ENCODE measurements at places on chromosomes 4 and X. TPM values are rescaled to one million over a fixed set of nuclear protein-coding genes. Genes with fewer than 3 reads are reported as not detected.

The RIPPLY1 gene
- not detected for total RNA-seq

- DNase-seq, result no peak
Observed at GRCh38 chrX:17052210-17052609, 105.8 kb downstream of the REPS2 start.

- DNase-seq, result no peak
Observed at GRCh38 chr4:54819034-54819433, 161.3 kb downstream of the KIT start.

DNA sequence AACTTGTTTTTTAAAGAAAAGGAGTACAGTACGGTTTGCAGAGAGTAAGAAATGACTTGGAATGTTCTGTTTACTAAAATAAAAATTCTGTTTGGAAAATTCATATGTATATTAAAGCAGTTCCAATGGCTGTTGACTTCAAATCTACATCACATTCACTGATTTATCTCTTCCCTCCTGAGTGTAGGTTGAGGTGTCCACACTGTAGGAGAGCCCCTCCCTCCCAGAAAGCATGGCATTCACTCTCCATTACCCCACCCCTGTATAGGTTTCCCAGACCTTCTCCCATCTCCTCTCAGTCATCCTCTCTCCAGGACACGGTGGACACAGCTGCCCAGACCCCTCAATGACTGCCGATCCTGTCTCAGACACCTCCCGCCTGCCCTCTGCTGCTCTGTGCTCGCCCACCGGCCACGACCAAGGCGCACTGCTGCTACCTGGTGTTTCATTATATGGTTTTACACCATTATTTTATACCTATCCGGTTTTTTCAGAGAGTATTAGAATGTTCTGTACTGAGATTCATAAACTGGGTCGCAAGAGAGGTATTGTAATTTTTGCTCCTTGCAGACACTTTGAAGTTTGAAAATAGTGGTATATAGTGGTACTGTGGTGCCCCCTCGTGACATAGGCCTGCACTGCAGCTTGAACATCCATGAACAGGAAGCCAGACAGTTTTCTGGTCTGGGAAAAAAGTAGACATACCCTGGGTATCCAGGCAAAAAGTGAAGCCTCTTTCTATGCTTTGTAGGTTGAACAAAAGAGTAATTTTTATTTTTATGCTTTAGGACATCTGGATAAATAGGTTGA, 38.8 kb upstream of the BEX4 start:
- peak; percentile 36 for DNase-seq

DNA sequence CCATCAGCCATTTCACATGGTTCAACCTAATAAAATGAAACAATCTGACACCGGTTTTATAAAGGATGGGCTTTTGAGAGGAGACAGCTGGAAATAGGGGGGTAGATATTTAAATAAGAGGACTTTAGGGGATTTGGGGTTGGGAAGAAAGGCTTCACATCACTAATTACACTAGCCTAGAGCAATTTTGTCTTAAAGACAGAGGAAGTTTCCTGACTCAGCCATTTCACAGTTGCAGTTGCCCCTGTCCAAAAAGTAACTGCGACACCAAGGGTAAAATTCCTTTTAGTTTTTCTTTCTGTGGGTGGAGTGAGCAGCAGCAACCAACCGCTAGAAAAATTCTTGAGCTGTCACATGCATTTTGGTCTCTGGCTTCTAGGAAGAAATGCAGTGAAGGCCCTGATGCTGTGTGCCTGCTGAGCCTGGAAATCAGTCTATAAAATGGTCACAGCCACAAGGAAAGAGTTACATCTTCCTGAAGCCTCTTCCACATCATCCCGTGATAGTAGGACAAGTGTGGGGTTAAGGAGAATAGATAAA, 233.6 kb downstream of the ZNF674 start:
- no peak for DNase-seq

GRCh38 chr4:11468901-11469300, 40.2 kb upstream of the HS3ST1 start:
- no peak for DNase-seq

GRCh38 chrX:27882695-27883094, 74.9 kb downstream of the MAGEB10 start:
- no peak for DNase-seq

DNA sequence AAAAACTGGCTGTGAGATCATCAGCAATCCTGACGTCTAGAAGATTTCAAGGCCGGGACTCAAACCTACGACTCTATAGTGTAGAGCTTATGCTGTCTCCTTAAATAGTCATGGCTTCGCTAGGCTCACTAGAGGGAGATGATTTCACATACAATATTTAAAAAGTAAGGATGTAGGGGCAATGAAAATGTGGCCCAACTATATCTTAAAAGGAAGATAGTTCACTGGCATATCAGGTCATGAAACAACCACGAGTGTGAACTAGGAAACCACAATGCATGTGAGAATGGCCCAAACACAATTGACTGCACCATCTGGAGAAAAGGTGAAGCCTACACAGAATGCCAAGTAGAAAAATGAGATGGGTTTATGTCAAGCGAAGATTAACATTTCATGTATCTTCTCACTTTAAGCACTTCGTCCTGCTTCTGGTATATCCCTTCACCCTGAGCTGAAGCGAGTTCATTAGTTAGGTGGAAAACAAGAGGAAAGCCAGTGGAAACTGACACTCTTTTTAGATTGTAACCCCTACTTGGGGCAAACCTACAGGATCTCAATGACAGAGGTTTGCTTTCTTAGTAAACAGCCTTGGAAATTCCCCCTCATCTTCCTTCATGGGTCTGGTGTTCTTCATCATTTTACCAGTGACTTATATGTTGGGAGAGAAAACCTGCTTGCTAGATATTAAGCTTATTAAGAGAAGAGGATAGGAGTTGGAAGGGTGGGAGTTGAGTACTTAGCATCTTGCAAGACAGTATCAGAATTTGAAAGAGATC, 17.4 kb downstream of the FAM9C start:
- no peak for DNase-seq

GRCh38 chrX:42495139-42495538, 282.8 kb downstream of the PPP1R2C start:
- no peak for DNase-seq

- DNase-seq, result no peak
Observed at GRCh38 chr4:165440415-165441158, 61.8 kb downstream of the CPE start.

The SHROOM4 gene
- total RNA-seq, result 10.5 TPM

GRCh38 chr4:113845138-113845537, 83.6 kb upstream of the CAMK2D start:
- DNase-seq, result no peak

- no peak for DNase-seq
Observed at GRCh38 chr4:40461879-40462278, 126.7 kb downstream of the CHRNA9 start.

- no peak for DNase-seq
Observed at GRCh38 chr4:8245884-8246833, 23.4 kb upstream of the HTRA3 start.

- DNase-seq, result no peak
Observed at GRCh38 chrX:84729809-84730208, 227.6 kb upstream of the HDX start.

DNA sequence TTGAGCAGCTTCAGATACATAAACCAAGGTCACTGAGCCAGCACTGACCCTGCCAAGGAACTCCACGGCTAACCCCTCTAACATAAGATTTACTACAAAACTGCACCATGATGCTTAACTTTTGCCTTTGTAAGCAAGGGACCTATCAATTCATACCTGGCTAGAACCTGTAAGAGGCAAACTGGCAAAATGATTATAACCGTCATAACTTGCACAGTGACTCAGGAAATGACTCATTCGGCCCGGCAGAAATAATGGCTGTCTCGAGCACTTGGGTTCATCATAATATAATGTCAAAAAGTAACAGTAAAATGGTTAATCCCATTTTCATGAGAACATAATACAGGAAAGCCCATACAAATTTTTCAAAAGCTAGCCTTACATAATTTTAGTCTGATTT, 17.2 kb downstream of the RASGEF1B start:
- DNase-seq, result no peak

DNA sequence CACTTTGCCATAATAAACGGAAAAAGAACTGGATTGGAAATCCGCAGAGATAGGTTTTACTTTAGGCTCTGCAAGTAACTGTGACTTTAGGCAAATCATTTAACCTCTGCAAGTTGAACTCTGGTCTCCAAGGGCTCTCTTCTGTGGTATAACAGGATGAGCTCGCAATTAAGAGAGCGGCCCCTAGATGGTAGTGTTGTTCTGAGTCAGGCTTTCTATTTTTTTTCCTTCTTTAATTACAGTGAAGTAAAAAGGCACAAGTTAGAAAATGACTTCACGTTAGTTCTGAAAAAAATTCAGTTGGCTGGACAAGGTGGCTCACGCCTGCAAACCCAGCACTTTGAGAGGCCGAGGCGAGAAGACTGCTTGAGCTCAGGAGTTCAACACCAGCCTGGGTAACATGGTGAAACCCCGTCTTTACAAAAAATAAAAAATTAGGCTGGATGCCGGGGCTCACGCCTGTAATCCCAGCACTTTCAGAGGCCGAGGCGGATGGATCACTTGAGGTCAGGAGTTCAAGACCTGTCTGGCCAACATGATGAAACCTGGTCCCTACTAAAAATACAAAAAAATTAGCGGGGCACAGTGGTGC, 18.0 kb downstream of the RPS3A start:
- DNase-seq, result peak; percentile 30

GRCh38 chr4:148442832-148443511, 758 bp upstream of the NR3C2 start:
- DNase-seq, result peak; percentile 32

The PRAF2 gene
- 8.7 TPM for total RNA-seq

The ZNF630 gene
- 3.2 TPM for total RNA-seq

The FGF5 gene
- total RNA-seq, result 1.2 TPM

DNA sequence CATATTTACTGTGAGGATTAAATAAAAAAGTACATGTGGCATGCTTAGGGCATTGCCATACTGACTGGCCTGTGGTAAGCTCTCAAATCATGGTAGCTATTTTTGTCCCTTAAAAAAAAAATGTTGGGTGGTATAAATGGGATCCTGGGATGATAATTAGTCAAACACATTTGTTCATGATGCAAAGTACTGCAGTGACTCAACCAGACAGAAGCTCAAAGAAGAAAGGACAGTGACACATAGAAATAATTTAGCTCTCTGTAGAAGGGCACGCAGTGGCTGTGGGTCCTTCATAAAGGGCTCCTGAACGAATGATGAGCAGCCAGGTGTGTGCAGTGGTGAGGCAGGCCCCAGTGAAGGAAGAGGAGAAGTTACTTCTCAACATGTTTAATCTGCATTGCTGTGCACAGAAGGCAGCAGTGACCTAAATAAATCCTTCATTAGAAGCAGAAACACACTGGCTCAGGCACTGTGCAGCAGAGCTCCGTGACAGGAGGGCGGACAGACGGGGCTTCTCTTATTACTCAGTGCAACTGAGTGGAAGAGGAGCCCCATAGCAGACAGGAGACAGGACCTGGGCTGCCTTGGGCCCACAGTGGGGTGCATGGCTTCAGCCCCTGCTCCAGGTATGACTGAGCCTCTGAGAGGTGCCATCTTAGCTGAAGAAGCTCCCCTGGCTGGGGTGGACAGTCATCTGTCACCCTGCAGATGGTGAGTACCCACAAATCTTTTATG, 20.3 kb downstream of the HS3ST1 start:
- DNase-seq, result no peak

GRCh38 chr4:4344915-4345527, 41.9 kb upstream of the NSG1 start:
- DNase-seq, result no peak

DNA sequence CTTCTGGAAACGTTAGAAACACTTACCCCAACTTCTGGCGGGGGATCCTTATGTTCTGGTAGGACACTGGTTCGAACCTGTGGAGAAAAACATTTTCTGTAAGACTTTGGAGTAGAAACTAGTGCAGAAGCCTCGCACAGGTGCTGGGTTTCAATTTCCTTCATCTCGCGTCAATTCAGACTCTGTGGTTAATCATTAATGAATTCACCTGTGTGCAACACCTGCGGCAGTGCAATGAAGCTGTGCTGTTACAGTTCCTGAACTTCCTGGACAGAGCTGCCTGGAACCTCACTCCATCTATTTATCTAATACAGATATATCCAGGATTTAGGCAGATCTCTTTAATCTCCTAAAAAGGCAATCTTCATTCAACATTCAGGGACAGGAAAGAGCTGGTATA, 531.4 kb downstream of the INPP4B start:
- DNase-seq, result no peak

- DNase-seq, result no peak
Observed at GRCh38 chr4:24557026-24558025, 27.0 kb downstream of the DHX15 start.

The GSX2 gene
- total RNA-seq, result not detected

DNA sequence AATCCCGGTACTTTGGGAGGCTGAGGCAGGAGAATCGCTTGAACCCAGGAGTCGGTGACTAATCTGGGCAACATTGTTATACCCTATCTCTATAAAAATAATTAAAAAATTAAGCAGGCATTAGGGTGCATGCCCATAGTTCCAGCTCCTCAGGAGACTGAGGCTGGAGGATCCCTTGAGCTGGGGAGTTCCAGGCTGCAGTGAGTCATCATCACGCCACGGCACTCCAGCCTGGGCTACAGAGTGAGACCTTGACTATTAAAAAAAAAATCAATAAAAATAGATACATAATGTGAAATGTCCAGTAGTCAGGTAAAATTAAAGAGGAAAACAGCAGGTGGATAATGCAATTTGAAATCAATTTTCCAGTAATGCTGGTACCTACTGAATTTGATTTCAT, 14.6 kb downstream of the ADGRL3 start:
- DNase-seq, result no peak

- DNase-seq, result no peak
Observed at GRCh38 chr4:137421796-137422195, 110.5 kb downstream of the PCDH18 start.

DNA sequence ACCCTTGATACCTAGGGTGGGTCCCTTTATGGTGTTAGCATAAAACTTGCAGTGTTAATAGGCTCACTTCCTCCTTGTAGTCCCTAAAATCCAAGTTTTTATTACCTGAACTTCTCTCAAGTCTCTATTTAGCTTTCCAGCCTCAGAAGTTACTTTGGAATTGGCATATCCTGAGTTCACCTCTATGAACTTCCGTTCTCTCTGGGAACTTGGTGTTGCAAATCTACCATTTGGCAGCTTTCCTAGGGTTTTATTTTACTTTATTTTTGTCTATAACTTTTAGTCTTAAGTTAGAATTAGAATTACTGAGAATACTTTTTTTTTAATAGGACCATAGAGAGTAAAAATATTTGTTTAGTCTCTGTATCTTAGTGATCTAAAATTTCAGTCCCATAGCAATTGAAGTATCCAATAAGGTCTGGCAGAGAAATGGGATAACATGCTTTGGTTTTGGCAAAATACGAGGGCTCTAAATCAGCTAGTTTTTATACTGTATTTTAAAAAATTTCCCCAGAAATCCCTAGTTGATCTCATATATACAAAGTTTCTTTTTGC, 30.3 kb upstream of the NAF1 start:
- no peak for DNase-seq

All from left ventricle myocardium inferior (tissue), 1 donor.